ENCODE measurements at places on chromosomes 16 and 17. TPM values are rescaled to one million over a fixed set of nuclear protein-coding genes. Genes with fewer than 3 reads are reported as not detected.

- peak overlapping the region; percentile 95 for H3K27ac ChIP-seq
- peaks cover 42% of the 10 kb centered on the region for H3K36me3 ChIP-seq
- peak; percentile 67 for DNase-seq
- H3K4me1 ChIP-seq, result peaks cover 40% of the 10 kb centered on the region
These were observed 950 bp downstream of the KLHDC4 start for GRCh38 chr16:87764600-87765472.

TP53TG3C gene
- not detected for total RNA-seq

DNA sequence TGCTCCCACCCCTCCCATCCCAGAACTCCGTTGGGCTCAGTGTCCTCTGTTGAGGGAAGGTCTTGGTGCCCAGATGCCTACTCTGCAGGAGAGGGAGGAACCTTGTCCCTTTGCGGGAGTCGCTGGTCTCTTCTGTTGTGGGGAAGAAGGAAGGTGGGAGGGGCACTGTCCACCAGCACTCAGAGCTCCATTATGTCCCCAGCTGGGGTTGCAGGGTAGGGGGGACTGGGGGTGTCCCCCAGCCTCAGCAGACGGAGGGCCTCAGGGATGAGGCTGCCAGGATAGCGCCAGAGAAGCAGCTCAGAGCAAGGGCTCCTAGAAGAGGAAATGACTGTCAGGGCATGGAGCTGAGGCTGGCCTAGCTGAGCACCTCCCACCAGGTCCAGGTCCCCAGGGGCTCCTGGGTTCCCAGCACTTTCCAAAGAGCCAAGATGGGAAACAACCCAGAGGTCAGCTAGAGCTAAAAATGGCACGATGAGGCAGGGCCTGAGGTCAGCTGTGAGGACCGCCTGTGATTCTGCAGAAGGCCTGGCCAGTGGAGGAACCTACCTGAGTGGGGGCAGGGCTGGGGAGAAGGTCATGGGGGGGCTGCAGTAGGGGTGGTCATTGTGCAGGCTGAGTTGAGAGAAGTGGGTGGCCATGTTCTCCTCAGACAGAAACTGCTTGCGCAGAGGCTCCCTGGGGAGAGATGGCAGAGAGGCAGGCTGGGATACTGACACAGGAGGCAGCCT, 893 bp downstream of the HCFC1R1 start:
- peaks cover 25% of the 10 kb centered on the region for H3K36me3 ChIP-seq
- peak overlapping the region; percentile 85 for H3K4me3 ChIP-seq
- H3K27me3 ChIP-seq, result peaks cover 6% of the 10 kb centered on the region
- H3K4me1 ChIP-seq, result peaks cover 56% of the 10 kb centered on the region

DNA sequence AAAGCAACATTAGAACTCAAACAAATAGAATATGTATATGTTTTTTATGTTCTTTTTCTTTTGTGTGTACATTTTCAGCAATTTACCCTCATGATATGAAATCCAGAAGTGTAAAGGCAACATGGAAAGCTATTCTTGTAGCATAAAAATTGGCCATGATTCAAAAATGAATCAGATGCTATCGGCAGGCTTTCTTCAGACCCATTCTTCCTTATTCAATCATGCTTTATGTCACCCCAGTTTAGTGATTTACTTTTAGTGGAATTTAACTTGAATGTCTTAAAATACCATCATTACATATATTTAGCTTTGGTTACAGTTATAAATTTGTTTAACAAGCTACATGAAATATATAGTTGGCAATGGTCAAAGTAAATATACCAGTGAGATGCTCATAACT, 21.4 kb upstream of the SMIM36 start:
- no peak for DNase-seq
- no peaks in the 10 kb centered on the region for H3K4me1 ChIP-seq
- H3K27ac ChIP-seq, result no peak overlapping the region

PLSCR3 gene
- 87.9 TPM for total RNA-seq

GRCh38 chr17:75068750-75069149, 19.0 kb upstream of the SLC16A5 start:
- H3K4me3 ChIP-seq, result no peak overlapping the region
- peak overlapping the region; percentile 80 for H3K27ac ChIP-seq
- H3K27me3 ChIP-seq, result no peaks in the 10 kb centered on the region
- peaks cover 38% of the 10 kb centered on the region for H3K4me1 ChIP-seq
- no peak for DNase-seq

CD300LF gene
- not detected for total RNA-seq

CCNF gene
- total RNA-seq, result 105 TPM

SULT1A3 gene
- 28.9 TPM for total RNA-seq

- peaks cover 9% of the 10 kb centered on the region for H3K4me1 ChIP-seq
- peaks cover 16% of the 10 kb centered on the region for H3K27me3 ChIP-seq
- H3K27ac ChIP-seq, result no peak overlapping the region
- DNase-seq, result no peak
- no peak overlapping the region for H3K4me3 ChIP-seq
These were observed 14.4 kb upstream of the GNG13 start for GRCh38 chr16:814974-815373.

DNA sequence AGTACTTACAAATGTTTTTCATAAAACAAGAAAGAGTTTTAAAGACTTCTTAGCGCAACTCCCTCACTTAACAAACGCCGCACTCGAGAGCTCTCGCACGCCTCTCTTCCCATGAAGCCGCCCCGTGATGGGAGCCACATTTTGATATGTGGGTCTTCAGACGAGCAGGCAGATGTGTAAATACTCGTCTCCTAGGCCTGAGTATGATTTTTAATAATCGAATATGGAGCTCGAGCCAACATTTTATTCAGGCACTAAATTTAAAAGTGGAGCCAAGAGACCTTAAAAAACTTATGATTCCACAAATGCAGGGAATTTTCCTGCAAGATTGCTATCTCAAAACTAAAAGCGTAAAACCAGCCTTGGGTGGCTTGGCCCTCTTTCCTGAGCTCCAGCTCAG, 55.4 kb downstream of the IRX6 start:
- H3K36me3 ChIP-seq, result no peaks in the 10 kb centered on the region
- H3K4me1 ChIP-seq, result no peaks in the 10 kb centered on the region
- H3K4me3 ChIP-seq, result no peak overlapping the region
- DNase-seq, result no peak
- no peaks in the 10 kb centered on the region for H3K27me3 ChIP-seq
- H3K27ac ChIP-seq, result no peak overlapping the region

- H3K36me3 ChIP-seq, result no peaks in the 10 kb centered on the region
- no peaks in the 10 kb centered on the region for H3K27me3 ChIP-seq
These were observed 285.2 kb upstream of the ELAC2 start for GRCh38 chr17:13302983-13303382.

SHCBP1 gene
- 60.2 TPM for total RNA-seq

DNA sequence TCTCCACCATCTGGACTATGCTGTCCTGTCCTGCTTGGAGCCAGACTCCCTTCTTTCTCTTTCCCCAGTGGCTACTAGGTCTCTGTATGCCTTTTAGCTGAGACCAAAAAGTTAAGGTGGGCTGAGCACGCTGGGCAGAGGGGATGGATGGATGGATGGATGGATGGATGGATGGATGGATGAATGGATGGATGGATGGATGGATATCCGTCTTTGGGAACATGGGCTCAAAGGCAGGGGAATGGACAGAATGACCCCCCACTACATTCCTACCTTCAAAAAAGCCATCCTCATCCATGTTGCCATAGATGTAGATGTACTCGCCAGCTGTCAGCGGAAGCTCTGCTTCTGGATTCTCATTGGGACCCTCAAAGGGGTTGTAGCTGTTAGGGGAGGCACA, 12.8 kb downstream of the TSPOAP1 start:
- H3K4me3 ChIP-seq, result no peak overlapping the region
- no peak overlapping the region for H3K27ac ChIP-seq
- peaks cover 14% of the 10 kb centered on the region for H3K36me3 ChIP-seq
- H3K4me1 ChIP-seq, result peaks cover 19% of the 10 kb centered on the region
- peak; percentile 16 for DNase-seq

TGFB1I1 gene
- total RNA-seq, result 0.83 TPM

DNA sequence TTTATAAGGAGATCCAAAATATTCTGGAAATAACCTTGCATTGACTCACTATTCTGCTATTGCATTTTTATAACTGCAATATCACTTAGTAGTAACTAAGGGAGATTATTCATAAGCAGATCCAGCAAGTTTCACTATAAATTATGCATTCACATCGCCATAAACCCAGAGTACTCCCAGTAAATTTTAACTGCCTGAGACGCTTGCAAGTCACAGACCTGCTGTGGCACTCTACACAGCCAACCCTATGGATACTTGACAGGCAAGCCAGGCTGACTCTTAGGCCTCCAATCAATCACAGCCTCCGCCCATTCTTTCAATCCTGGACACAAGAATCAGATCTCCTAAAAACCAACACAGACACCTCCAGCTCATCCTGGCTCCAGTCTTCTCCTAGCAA, 28.2 kb downstream of the USP31 start:
- H3K4me3 ChIP-seq, result no peak overlapping the region
- DNase-seq, result no peak
- H3K27ac ChIP-seq, result no peak overlapping the region
- no peaks in the 10 kb centered on the region for H3K4me1 ChIP-seq
- no peaks in the 10 kb centered on the region for H3K36me3 ChIP-seq
